ENCODE measurements at places on chromosomes 5 and 9.
A peak's percentile ranks its signal among the peaks of the same experiment; 100 is the strongest.

GRCh38 chr5:160640406-160640805 is 211.6 kb downstream of the ATP10B start:
- no peak for DNase-seq

GRCh38 chr5:159061179-159061796 is 38.4 kb downstream of the EBF1 start:
- DNase-seq = no peak

DNA sequence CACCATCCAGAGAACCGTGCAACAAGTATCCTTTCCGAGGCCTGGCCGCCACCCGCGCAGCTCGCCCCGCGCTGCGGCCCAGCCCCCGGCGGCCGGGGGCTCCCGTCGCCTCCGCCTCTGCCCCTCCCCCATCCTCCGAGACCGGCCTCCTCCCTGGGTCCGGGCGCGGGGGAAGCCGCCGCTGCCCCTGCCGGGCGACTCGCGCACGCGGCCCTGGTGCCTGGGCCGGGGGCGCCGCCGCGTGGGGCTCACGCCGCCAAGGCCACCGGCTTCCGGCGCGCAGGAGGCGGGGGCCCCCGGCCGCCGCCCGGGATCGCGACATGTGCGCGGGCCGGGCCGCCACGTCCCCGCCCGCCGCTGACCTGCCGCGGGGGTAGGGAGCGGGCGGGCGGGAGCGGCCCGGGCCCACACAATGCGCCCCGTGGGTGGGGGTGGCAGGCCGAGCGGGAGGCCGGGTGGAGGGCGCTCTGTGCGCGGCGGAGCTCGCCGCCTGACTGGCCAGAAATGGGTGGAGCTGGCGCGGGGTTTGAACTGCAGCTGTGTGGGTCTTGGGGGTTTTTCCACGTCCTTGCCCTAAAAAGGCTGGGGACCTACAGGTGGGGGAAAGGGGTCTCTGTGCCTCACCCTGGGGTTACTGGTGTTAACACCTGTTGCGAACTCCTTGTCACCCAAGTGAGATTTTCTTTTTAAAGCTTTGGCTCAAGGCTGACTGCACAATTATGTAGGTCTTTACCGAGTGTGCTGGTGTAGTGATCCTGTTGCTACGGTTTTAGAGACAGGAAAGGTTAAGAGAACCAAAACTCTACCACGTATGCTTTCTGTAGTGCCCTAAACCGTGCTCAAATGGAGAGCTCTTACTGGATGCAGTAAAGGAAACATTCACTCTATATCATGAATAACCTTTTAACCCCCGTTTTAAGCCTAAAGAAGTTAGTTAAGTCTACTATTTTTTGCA is 32.3 kb downstream of the TNPO1 start:
- DNase-seq = peak; percentile 16

- no peak for DNase-seq
Measured at GRCh38 chr9:114011313-114011712, 66.8 kb downstream of the AMBP start.

GRCh38 chr5:133113331-133114061 is 61.7 kb downstream of the HSPA4 start:
- DNase-seq = no peak

GRCh38 chr5:128339585-128339984 is 198.5 kb downstream of the FBN2 start:
- DNase-seq = no peak

GRCh38 chr5:137399911-137400310 is 99.2 kb downstream of the SPOCK1 start:
- DNase-seq = no peak

DNA sequence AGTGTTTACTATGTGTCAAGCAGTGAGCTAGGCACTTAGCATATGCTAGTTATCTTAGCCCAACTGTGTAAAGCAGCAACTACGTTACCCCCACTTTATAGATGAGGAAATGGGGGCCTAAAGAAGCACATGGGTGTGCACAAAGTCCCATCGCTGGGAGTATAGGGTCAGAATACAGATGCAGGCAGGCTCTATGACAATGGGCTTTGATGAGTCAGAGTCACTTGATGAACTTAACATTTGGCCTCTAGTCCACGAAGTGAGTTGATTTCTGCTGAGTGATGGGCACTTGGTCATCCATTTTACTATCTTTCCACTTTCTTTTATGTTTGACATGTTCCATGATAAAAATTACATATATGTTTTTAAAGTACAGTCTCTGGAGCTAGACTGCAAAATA is 204.3 kb downstream of the TRIM32 start:
- no peak for DNase-seq

GRCh38 chr5:18314192-18314778 is 680.0 kb downstream of the TAF11L14 start:
- peak; percentile 16 for DNase-seq

DNA sequence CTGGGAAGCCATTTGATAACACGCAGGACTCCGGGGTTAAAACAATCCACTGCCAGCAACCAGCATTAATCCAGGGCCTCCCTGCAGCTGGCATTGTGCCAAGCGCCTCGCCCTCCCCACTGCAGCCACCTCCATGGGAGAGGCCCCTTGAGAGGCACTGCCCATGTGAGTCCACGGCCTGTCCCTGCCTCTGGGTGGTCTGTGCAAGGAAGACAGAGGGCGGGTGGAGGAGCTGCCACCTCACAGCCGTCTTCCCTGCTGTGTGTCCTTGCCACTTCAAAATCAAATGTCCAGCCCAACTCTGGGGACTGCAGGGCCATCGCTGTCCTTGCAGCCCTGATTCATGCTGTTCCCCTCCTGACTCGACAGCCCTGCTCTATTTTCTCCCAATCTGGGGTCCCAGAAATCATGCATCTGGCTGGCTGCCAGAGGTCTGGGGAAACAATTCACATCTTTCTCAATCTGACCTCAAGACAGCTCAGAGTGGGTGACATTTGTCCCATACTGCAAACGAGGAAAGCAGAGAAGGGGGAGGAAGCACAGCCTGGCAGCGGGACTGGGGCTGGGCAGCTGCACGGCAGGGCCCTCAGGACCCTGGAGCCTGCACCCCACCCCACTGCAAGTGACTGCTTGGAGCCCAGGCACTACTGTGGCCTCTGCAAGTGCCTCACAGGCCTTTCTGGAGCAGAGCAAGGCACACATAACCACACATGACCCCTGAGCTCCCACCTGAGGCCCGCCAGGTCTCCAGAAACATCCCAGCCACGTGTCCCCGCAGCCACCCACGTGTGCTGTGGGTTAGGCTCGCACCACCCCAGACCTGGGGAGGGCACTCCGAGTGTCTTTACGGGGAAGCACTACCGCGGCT is 15.7 kb downstream of the BRD3OS start:
- no peak for DNase-seq
